ENCODE measurements at places on chromosomes 7 and 10. TPM values are rescaled to one million over a fixed set of nuclear protein-coding genes. Genes with fewer than 3 reads are reported as not detected.

Gene SNCG
- 8.2 TPM for total RNA-seq

Gene PLXDC2
- total RNA-seq: 4.1 TPM

Gene TDRD1
- not detected for total RNA-seq

Gene ANXA11
- 25.7 TPM for total RNA-seq

Gene DNAH11
- 0.63 TPM for total RNA-seq

Gene CADPS2
- 3.7 TPM for total RNA-seq

Gene TSPAN15
- 11.5 TPM for total RNA-seq

Gene PLAC9
- total RNA-seq: 27.5 TPM

Gene MCM10
- 76.3 TPM for total RNA-seq

Gene KLF14
- total RNA-seq: not detected

Gene RADIL
- total RNA-seq: 13.8 TPM

Gene MBL2
- not detected for total RNA-seq

GRCh38 chr10:103736763-103737162 is 118.6 kb downstream of the SH3PXD2A start:
- no peak for DNase-seq
- no peak overlapping the region for H3K27ac ChIP-seq
- H3K4me1 ChIP-seq: peaks cover 43% of the 10 kb centered on the region
- peaks cover 5% of the 10 kb centered on the region for H3K36me3 ChIP-seq
- no peak overlapping the region for H3K4me3 ChIP-seq
- no peaks in the 10 kb centered on the region for H3K27me3 ChIP-seq

DNA sequence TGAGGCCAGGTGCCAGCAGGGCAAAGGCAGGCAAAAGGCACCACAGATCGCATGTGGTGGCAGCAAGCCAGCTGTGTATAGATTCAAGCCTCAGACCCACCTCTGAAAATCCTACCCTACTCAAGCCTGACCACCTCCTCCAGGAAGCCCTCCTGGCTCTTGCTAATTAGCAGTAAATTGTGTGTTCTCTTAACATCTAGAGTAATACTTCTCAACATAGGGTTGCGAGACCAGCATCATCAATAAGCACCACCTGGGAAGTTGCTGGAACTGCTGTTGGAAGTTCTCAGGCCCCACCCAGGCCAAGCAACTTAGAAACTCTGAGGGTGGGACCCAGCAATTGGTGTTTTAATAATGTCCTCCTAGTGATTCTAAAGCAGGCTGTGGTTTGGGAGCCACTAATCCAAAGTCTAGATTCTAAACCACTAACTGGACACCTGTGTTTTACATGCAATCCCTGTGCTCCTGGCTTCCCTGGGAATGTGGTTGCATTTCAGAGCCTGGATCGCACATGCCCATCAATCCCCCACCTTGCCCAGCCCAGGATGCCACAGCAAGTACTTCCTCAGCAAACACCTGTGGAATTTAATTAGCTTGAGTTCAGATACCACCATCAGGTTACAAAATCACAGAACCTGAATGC is 46.2 kb downstream of the KCNMA1 start:
- H3K27ac ChIP-seq: no peak overlapping the region
- no peak overlapping the region for H3K4me3 ChIP-seq
- no peaks in the 10 kb centered on the region for H3K27me3 ChIP-seq
- H3K36me3 ChIP-seq: no peaks in the 10 kb centered on the region

- H3K36me3 ChIP-seq: peaks cover 5% of the 10 kb centered on the region
- peaks cover 51% of the 10 kb centered on the region for H3K4me1 ChIP-seq
- H3K27ac ChIP-seq: no peak overlapping the region
- no peak overlapping the region for H3K4me3 ChIP-seq
Measured at GRCh38 chr10:125038637-125039036, 96.7 kb downstream of the ZRANB1 start.

DNA sequence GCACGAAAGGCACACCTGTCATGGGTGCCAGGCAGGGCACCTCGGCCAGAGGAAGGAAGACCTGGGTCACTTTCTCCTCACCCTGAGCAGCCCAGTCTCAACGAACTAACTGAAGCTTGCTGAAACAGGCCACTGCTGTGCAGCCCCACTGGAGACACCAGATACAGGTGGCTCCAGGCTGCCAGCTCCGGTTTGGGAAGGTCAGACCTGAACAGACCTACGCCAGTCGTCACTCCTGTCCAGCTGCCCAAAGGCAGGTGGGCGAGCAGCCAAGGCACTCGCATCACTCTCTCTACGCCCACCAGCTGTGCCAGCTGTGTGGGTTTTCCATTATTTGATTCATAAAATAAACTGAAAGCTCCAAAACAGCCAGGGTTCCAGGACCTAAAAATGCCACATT is 256.1 kb downstream of the ZMYND11 start:
- DNase-seq: no peak
- no peak overlapping the region for H3K4me3 ChIP-seq
- H3K27me3 ChIP-seq: no peaks in the 10 kb centered on the region

DNA sequence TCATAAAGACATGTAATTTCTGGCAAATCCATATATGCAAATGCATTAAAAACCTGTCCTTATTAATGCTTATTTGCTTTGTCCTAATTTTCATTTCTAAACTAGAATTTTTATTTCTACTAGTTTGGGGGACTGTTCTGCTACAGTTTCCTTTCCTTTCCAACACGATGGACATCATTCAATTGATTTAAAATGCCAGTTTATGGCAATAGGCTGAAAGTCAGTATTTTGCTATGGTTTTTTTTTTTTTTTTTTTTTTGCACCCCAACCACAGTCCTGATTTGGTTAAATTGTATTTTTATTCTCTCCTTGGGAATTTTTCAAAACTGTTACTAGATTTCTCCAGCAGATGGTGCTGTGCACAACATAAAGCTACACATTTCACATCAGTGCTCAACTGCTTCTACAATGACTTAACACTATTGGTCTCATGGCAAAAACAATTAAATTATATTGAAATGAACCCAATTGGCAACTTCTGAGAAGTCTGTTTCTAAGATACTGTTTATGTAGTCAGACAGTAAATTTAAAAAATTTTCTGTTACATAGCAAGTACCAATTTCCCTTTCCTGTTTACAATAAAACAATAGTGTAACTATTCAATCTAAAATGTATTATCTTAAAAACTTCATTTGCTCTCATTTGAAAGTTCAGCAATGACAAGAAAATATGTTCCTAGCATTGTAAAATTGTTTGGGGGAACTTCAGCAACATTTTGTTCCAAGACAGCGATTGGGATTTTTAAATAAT is 193.8 kb upstream of the CCDC6 start:
- no peak overlapping the region for H3K27ac ChIP-seq
- H3K27me3 ChIP-seq: no peaks in the 10 kb centered on the region
- peaks cover 16% of the 10 kb centered on the region for H3K36me3 ChIP-seq
- H3K4me1 ChIP-seq: no peaks in the 10 kb centered on the region

DNA sequence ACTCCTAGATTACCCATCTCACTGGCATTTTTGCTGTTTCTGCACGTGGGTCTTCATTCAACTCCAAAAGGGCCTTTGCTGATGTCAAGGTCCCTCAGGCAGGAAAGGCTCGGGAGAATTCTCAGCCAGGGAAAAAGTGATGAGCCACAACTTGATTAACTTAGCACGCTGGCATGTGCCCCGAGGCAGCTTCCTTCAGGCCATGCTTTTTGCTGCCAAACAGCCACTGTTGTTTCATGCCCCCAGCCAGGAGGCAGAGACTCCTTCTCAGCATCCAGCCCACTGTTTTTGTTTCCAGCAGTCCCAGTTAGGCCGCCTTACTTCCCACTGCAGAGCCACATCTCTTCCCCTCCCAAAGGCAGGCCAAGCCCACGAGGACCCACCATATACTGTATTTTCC is 266.5 kb upstream of the YAE1 start:
- H3K36me3 ChIP-seq: no peaks in the 10 kb centered on the region
- DNase-seq: no peak
- no peaks in the 10 kb centered on the region for H3K4me1 ChIP-seq
- H3K27ac ChIP-seq: no peak overlapping the region
- H3K27me3 ChIP-seq: no peaks in the 10 kb centered on the region
- H3K4me3 ChIP-seq: no peak overlapping the region

DNA sequence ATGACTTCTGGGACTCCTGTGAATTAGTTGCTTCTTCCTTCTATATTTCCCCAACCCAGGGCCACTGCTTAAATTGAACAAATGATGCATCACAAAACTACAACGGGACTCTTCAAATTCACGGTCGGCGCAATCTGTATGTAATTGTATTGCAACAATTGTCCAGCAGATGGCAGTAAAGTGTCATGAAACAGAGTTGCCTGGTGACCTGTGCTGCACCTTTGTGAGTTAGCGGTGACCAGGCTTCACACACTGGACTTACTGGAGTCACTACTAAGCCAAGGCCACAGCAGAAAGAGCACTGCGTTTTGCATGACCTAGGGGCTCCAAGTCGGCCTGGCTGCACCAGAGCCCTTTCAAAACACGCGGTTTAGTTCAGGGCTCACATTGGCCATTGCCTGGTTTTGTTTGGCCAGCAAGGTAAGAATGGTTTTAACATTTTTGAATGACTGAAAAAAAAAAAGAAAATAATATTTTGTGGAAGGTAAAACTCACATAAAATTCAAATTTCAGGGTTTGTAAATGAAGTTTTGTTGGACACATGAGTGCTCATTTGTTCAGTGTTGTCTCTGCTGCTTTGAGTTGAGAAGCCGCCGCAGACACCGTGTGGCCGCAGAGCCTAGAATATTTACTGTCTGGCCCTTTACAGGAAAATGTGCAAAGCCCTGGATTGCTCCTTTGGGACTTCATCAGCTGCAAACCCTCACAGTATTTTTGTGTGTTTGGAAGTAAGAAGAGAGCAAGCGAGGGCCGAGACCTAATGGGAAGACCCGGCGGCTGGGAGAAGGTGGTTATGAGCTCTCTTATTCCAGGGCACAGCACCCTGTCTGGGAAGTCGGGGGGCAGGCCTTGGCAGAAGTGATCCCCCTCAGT is 23.2 kb upstream of the ZNF32 start:
- no peak overlapping the region for H3K27ac ChIP-seq
- H3K4me1 ChIP-seq: peaks cover 4% of the 10 kb centered on the region
- H3K36me3 ChIP-seq: no peaks in the 10 kb centered on the region
- peak; percentile 67 for DNase-seq
- H3K27me3 ChIP-seq: peaks cover 7% of the 10 kb centered on the region

GRCh38 chr7:15332956-15333355 is 228.9 kb downstream of the AGMO start:
- peaks cover 6% of the 10 kb centered on the region for H3K4me1 ChIP-seq
- no peaks in the 10 kb centered on the region for H3K27me3 ChIP-seq
- no peak overlapping the region for H3K4me3 ChIP-seq
- no peak for DNase-seq

DNA sequence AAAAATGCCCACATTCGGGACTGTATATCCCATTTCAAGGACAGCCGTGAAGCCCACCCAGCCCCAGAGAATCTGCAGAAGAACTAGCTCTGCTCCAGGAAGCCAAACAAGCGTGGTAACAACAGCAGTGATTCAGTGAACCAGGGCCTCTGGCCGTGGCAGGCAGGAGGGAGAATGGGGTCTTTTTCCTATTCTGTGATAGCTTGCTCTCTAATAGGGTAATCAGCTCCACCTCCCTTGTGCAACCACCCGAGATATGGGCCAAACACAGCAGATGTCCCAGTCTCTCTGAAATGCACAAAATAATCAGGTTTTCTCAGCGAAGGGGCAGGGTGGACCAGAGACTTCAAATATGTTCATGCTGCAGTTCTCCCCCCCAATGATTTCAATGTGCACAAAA is 35.8 kb downstream of the CHST15 start:
- no peaks in the 10 kb centered on the region for H3K36me3 ChIP-seq
- H3K27me3 ChIP-seq: no peaks in the 10 kb centered on the region
- no peak for DNase-seq

DNA sequence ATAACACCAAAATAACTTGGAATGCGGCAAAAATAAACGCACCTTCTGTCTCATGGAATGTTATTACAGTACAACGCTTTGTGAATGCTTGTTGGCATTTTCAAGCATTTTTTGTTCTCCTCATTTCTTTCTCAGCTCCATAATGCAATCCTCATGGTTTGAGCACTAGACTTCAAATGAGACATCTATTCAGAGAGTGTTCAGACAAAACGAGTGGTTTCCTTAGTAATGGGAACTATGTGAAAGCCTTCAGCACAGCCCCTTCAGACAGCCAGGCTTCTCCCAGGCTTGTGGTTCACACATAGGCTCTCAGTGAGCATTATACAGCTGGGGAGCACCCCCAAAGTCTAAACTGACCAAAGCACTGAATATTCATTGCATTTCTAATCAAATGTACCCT is 8.6 kb upstream of the LRRN3 start:
- peaks cover 5% of the 10 kb centered on the region for H3K36me3 ChIP-seq
- peak overlapping the region; percentile 73 for H3K27ac ChIP-seq
- peak overlapping the region; percentile 38 for H3K4me3 ChIP-seq
- no peaks in the 10 kb centered on the region for H3K27me3 ChIP-seq
- no peak for DNase-seq
- H3K4me1 ChIP-seq: peaks cover 27% of the 10 kb centered on the region

- H3K4me3 ChIP-seq: no peak overlapping the region
- DNase-seq: no peak
- H3K27me3 ChIP-seq: no peaks in the 10 kb centered on the region
- H3K4me1 ChIP-seq: no peaks in the 10 kb centered on the region
- H3K27ac ChIP-seq: no peak overlapping the region
Measured at GRCh38 chr7:115976651-115977050, 53.9 kb downstream of the TFEC start.

- H3K4me1 ChIP-seq: no peaks in the 10 kb centered on the region
- DNase-seq: no peak
- no peak overlapping the region for H3K27ac ChIP-seq
- no peaks in the 10 kb centered on the region for H3K27me3 ChIP-seq
- H3K4me3 ChIP-seq: no peak overlapping the region
- no peaks in the 10 kb centered on the region for H3K36me3 ChIP-seq
Measured at GRCh38 chr7:18866359-18867036, 250.9 kb downstream of the TWIST1 start.

DNA sequence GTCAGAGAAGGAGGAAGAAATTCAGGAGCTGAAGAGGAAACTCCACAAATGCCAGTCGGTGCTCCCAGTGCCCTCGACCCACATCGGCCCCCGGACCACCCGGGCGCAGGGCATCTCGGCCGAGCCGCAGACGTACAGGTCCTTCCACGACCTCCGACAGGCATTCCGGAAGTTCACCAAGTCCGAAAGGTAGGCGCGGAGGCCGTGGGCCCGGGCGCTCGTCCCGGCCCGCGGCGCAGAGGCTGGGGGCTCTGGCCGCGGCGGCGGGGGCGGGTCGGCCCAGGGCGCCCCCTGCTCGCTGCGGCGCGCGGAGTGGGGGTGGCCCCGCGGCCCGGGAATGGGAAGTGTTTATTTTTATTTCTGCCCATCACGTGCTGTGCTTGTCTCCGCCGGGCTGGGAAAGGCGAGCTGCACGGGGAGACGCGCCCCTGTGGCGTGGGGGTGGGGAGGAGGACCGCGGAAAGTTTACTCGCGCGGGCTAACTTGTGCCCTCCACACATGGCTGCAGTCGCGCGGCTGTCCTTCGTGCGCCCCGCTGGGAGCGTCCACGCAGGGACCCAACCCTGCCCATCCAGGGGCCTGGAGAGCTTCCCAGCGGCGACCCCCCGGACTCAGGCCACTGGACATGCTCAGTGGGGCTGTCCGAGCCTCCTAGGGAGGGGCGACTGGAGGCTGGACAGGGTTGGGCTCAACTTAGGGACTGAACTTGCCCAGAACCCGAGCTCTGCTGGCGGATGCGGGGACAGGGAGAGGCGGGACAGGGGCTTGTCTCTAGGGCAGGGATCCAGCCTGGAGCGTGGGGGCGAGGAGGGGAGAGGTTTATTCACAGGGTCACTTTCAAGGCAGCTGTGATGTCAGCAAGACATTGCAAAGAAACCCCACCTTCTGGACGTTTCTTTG is 82.6 kb upstream of the PRKG1 start:
- H3K27ac ChIP-seq: peak overlapping the region; percentile 40
- no peak for DNase-seq
- peak overlapping the region; percentile 97 for H3K4me3 ChIP-seq
- peaks cover 19% of the 10 kb centered on the region for H3K4me1 ChIP-seq
- no peaks in the 10 kb centered on the region for H3K36me3 ChIP-seq

- peak; percentile 22 for DNase-seq
- peaks cover 6% of the 10 kb centered on the region for H3K27me3 ChIP-seq
- no peak overlapping the region for H3K27ac ChIP-seq
- no peaks in the 10 kb centered on the region for H3K36me3 ChIP-seq
Measured at GRCh38 chr7:20647908-20648776, 32.7 kb downstream of the ABCB5 start.

Measured in neural crest cell (in vitro differentiated cells).